NCI-H187 treated with DMSO at 0.1 percent for 48 hours (cell line): ENCODE measurements at places on chromosomes 3 and 15.

GRCh38 chr3:141853081-141853601, 23.3 kb upstream of the ATP1B3 start:
- no peak for DNase-seq

GRCh38 chr3:118088696-118089095, 946.0 kb downstream of the IGSF11 start:
- no peak for DNase-seq

GRCh38 chr15:65184305-65184867, 756 bp downstream of the CLPX start:
- no peak for DNase-seq

DNA sequence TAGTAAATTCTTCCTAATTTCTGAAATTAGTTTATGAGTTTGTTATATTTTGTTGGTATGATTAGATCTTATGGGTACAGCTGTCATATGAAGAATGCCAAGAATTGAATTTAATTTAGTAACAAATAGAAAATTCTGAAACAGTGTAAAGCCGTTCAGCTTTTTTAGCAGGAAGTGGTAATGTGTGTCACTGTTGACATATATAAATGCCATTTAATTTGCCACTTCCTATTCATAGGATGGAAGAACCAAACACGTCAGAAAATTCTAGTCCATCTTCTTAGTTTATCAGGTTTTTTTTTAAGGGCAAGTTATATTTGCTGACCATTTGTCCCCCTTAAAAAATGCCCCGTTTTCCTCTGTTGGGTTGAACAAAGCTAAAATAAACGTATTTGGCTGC, 43.0 kb downstream of the RAB8B start:
- no peak for DNase-seq

DNA sequence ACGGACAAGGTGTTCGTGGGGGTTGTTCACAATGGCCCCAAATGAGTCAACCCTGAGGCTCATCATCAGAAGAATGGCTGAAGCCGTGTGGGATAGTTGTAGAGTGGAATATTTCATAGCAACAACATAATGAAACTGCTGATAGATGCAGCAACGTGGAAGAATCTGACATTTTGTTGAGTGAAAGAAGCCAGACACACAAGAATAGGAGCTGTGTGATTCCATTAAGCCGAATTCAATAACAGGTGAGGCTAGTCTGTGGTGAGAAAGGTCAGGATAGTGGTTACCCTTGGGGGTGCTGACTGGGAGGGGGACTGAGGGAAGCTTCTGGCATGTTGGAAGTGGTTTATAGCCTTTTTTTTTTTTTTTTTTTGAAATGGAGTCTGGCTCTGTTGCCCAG, 144.0 kb downstream of the SMAD6 start:
- no peak for DNase-seq

GRCh38 chr3:118541796-118542195, 492.9 kb downstream of the IGSF11 start:
- no peak for DNase-seq

DNA sequence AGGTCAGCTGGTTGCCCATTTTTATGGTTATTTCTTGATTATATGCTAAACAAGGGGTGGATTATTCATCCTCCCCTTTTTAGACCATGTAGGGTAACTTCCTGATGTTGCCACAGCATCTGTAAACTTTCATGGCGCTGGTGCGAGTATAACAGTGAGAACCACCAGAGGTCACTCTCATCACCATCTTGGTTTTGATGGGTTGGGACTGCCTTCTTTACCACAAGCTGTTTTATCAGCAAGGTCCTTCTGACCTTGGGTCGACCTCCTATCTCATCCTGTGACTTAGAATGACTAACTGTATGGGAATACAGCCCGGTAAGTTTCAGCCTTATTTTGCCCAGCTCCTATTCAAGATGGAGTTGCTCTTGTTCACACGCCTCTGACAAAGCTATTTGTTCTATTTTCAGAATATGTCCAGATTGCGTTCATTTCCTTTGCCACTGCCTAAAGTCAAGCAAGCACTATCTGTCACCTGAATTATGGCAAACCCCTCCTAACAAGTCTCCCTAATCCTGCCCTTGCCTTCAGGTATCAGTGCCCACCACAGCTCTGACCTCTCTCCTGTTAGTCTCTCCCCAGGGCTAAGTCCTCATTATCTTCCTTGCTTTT, 308.5 kb downstream of the ROBO2 start:
- DNase-seq, result no peak

DNA sequence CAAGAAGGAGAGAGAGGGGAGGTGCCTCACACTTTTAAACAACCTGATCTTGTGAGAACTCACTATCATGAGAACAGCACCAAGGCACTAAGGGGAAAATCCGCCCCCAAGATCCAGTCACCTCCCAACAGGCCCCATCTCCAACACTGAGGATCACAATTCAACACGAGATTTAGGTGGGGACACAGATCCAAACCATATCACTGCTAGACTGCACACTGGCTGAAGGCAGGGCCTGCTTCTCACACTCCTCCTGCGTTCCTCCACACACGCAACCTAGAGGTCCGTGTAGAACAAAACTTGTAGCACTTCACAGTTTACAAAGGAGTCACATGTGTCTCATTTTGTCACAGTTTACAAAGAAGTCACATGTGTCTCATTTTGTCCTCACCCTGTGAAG, 97.8 kb downstream of the DAPK2 start:
- DNase-seq, result no peak

DNA sequence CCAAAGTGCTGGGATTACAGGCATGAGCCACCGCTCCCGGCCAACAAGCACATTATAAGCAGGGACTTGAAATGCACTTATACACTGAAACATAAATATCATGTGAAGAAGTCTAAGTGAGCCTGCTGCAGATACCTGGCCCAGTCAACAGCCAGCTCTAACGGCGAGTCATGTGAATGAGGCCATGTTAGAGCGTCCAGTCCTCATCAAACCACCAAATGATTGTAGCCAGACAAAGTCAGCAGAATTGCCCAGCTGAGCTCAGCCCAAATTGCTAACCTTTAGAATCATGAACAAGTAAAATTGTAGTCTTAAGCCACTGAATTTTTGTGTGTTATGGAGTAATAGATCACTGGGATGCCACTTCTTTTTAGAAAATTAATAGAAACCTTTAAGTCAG, 37.8 kb upstream of the UACA start:
- no peak for DNase-seq

DNA sequence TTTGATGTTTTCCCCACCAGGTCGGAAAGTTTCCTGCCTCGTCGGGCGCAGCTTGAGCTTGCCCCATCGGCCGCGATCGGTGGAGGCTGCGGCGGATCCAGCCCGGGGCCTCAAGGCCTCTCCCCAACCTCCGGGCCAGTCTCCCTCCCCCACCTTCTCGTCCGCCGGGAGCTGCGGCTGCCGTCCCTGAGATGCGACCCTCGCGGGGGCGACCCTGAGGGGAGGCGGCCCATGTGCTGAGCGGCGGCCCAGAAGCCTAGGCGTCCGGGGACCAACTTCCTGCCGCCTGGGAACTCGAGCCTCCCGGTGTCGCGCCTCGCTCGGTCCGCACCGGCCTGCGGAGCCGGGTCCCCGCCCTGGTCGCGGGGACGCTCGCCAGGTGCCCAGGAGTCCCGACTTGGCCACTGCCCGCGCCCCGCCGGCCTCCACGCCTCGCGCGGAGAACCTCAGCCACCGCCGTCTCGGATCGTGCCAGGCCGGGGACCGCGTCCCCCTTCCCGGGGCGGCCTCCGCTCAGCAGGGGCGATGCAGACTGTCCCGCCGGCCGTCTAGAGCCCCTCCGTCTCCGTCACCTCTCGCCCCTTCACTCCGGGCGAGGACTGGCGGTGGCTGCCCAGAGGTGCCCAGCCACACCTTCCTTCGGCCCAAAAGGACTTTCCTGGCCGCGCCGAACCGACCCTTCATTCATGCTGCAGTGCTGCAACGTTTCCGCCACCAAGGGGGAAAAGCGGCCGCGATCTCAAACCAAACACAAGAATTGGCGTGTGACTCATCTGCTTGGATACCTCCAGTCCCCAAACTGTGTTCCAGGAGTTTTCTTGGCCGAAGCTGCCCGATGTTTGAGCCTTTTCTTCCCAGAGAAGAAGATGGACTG, 656 bp downstream of the SLMAP start:
- DNase-seq, result no peak

- no peak for DNase-seq
Observed at GRCh38 chr15:66070220-66070934, 183.2 kb downstream of the MEGF11 start.

DNA sequence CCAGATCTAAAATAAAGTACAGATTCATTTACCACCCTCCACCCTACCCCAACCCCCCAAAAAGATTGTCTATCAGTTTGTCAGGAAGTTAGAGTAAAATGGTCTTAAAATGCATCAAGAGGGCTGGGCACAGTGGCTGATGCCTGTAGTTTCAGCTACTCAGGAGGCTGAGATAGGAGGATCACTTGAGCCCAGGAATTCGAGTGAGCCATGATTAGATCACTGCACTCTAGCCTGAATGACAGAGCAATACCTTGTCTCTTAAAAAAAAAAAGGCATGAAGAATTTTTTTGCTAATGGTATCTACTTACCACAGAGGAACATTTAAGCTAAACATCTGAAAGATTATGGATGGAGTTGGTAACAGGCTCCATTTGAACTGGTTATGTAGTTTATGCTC, 71.0 kb downstream of the RBM6 start:
- DNase-seq, result no peak

DNA sequence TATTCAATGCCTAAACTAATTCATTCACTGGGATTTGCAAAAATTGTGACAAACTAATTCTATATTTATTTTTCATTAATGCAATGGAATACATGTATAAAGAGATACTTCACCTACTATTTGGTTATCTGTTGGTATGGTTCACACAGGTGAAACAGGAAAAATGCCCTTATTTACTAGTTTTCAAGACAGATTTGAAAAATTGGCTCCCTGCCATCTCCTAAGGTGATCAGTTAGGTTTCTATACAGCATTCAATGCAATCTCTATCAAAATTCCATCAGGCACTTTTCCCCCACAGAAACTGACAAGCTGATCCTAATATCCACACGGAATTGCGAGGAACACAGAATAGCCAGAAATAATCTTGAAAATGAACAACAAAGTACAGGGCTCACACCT, 101.1 kb downstream of the DLG1 start:
- no peak for DNase-seq

DNA sequence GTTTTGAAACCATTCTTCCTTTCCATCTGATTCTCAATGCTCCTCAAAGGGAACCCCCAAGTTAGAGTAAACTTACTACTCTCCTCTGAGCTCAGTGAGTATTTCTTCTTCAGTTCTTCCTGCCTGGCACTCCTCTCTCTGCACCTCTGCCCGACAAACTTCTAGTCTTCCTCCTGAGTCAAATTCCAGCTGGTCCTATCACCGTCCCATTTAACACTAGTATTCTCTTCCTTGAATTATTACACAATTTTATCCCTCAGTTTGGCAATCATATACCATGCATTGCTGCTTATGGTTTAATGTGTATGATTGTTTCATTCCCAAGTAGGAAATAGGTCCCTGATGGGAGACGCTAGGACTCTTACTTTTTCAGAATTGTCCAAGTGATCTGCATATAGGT, 279.7 kb downstream of the MECOM start:
- DNase-seq, result no peak

DNA sequence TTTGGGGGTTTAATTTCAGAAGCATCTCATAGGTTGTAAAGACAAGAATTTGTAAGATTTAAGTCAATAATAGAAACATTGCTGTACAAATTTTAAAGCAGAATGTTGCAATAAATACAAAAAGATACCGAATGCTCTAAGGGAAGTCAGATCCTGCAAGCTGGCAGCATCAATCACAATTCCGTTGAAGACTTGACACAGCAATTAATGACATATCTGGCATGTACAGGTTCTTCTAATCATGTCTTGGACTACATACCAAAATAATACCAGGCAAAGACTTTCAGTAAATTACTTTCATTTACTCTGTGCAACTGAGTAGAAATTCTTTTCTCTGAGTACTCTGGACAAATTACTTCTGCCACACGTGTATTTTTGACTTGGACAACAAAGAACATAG, 54.0 kb upstream of the CDIN1 start:
- DNase-seq, result no peak
